ENCODE measurements at places on chromosomes 7 and 10.

- DNase-seq: no peak
Measured at GRCh38 chr10:110398419-110399105, 93.8 kb upstream of the SMNDC1 start.

- DNase-seq: no peak
Measured at GRCh38 chr7:87870471-87870870, 5.7 kb downstream of the SLC25A40 start.

DNA sequence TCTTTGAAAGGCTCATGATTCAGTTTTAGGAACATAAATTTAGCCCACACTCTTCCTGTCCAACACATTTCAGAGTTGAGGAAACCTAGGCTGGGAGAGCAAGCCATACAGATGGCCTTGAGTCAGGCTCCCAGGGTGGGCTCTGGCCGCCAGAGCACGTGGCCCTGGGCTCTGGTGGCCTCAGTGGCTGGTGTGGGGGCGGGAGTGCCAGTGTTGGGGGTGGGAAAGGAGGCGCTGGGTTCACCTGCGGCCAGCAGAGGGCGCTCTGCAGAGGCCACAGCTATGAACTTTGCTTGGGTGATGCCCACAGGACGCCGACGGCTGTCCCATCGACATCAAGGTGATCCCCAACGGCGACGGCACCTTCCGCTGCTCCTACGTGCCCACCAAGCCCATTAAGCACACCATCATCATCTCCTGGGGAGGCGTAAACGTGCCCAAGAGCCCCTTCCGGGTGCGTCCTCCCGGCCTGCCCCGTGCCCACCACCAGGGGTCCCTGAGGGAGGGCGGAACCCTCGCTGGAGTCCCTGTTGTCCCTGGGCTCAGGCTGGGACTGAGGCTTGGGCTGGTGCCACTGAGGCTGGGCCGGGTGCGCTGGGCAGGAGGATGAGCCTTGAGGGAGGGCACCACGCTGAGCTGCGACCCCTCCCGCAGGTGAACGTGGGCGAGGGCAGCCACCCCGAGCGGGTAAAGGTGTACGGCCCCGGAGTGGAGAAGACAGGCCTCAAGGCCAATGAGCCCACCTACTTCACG, 11.9 kb downstream of the FLNC start:
- peak; percentile 78 for DNase-seq

GRCh38 chr7:150942001-150942590, 36.0 kb downstream of the KCNH2 start:
- DNase-seq: peak; percentile 23

DNA sequence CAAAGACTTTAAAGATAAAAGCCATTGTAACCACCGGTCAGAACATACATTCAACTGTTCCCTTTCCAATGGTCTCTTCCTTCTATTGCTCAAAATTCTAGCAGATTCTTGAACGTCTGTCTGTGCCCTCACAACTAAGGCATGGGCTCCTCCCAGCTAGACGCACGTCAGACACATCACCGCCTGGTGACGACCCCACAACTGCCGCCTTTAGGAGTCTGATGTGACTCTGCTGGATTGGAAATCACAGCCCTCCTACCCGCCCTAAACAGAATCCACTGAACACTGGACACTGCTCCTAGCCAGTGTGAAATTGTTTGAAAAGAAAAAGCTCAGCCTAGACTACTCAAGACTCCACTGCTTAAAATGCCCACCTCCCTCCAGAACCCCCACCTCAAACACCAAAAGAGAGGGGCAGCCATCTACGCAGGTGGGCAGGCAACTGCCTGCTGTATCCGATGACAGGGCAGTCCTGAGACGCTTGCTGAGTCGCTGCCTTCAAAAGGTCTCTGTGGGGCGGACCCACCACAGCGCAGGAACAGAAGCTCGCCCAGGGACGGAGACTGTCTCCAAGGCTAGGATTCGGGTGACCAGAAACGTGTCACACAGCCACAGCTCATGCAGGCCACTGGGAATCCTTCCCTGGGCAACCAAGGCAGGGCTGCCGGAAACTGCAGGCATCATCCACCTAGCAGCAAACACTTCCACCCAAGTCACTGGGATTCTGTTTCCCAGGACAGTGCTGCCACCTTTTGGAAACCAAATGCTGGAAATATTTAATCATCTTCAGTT, 34.7 kb downstream of the GSDME start:
- no peak for DNase-seq

- no peak for DNase-seq
Measured at GRCh38 chr7:19026888-19027287, 90.5 kb downstream of the TWIST1 start.

DNA sequence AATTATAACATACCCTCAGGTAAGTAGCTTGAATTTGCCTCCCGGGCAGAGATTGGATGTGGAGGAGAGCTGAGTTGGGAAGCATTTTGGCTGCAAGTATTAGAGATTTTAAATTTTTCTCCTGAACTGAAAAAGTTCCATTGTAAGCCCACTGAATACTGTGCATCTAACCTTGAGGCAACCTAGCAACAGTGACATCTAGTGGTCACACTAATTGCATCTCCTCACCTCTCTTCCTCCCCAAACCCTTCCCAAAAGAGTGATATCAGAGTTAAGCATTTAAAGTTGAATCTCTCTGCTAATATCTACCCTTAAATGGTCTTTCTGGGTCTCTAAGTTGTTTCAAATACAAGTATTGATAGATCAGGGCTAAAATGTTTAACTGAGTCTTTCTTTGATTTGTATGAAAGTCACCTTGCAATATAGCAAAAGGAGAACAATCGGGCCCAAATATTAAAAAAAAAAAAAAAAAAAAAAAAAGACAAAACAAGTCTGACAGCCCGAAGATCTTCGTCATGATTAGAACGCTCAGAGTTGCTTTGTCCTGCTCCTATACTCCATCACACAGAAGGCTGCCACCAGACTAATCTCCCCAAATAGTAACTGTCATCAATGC, 40.4 kb upstream of the DLX5 start:
- DNase-seq: no peak

GRCh38 chr7:43760861-43761260, 2.4 kb downstream of the BLVRA start:
- DNase-seq: no peak

- DNase-seq: peak; percentile 83
Measured at GRCh38 chr10:103696411-103697145, 158.8 kb downstream of the SH3PXD2A start.

DNA sequence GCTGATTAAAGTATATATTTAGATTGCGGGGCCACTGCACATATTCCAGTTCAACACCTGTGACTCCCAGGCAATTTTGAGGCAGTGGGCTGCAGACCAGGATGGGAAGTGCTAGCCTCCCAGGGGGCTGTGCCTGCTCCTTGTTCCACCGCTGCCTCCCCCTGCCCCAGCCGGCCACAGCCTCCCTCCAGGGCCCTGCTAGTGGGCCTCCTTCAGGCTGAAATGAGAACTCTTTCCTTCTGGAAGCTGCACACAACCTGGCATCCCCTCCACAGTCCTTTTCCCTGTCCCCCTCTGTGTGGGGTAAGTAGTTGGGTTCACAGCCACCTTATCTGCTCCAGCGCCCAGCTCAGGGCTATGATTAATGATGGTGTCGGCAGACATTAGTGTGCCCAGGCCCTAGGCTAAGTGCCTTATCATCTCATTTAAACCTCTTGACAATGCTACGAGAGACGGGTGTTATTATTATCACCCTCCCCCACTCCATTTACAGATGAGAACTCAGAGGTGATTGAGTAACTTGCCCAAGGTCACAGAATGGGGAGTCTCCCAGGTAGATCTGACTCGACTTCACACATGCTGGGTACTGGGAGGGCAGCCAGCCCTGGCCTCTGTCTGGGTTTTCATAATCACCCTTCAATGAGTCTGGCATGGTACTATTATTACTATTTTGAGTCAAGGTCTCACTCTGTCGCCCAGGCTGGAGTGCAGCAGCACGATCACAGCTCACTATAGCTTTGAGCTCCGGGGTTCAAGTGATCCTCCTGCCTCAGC, 10.8 kb upstream of the SFRP5 start:
- no peak for DNase-seq

GRCh38 chr7:155371884-155372781, 74.5 kb downstream of the INSIG1 start:
- no peak for DNase-seq

GRCh38 chr10:79238158-79238520, 109.1 kb upstream of the PPIF start:
- DNase-seq: no peak

DNA sequence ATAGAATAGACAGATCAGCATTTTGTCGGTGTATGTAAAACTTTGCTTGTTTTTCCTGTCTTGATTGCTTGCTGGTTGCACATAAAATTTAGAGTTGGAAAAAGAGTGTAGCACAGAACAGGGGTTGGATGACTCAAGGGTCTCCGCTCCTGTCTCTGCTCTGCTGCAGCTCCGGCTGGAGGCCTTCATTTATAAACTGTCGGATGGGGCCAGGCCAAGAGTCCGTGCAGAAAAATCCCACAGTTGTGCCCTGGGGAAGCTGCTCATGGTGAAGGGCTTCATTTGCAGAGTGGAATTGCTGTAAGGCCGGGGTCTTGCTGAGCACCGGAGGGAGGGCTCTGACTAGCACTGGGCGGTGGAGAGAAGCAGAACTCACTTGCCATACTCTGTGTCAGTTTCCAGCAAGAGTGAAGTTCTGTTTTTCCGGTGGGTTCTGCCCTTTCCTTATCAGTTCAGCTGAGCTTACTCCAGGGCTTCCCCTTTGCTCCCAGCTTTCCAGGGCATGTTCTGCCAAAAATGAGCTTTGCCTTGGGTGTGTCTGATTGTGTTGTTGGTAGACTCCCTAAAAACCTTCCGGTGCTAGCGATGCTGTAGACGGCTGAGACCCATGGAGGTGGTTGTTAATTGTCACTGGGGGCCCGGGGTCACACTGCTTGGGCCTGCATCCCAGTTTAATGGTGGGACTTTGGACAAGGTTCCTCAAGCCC, 67.2 kb downstream of the CAMK1D start:
- DNase-seq: no peak

- DNase-seq: no peak
Measured at GRCh38 chr7:33530664-33531063, 374.7 kb upstream of the BMPER start.

- DNase-seq: no peak
Measured at GRCh38 chr7:37784015-37784414, 64.4 kb upstream of the NME8 start.

- DNase-seq: no peak
Measured at GRCh38 chr7:83469491-83469890, 179.4 kb downstream of the SEMA3E start.

- DNase-seq: no peak
Measured at GRCh38 chr7:48087349-48087748, 1.7 kb upstream of the UPP1 start.

- no peak for DNase-seq
Measured at GRCh38 chr10:33975481-33975880, 641.0 kb upstream of the NRP1 start.

DNA sequence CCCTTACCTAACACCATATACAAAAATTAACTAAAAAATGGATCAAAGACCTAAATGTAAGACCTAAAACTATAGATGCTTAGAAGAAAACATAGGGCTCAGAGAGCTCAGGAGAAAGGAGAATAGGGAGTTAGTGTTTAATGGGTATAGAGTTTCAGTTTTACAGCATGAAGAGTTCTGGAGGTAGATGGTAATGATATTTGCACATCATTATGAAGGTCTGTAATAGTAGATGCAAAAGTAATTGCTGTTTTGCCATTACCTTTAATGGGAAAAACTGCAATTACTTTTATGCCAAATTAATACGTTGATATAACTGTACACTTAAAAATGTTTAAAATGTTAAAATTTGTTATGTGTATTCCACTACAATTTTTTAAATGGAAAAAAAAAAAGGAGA, 39.2 kb upstream of the NANOS1 start:
- DNase-seq: no peak

GRCh38 chr7:132785870-132786269, 209.6 kb upstream of the PLXNA4 start:
- no peak for DNase-seq

- DNase-seq: no peak
Measured at GRCh38 chr7:91235211-91235832, 28.9 kb upstream of the FZD1 start.

- DNase-seq: no peak
Measured at GRCh38 chr10:26057466-26057865, 123.4 kb downstream of the MYO3A start.

DNA sequence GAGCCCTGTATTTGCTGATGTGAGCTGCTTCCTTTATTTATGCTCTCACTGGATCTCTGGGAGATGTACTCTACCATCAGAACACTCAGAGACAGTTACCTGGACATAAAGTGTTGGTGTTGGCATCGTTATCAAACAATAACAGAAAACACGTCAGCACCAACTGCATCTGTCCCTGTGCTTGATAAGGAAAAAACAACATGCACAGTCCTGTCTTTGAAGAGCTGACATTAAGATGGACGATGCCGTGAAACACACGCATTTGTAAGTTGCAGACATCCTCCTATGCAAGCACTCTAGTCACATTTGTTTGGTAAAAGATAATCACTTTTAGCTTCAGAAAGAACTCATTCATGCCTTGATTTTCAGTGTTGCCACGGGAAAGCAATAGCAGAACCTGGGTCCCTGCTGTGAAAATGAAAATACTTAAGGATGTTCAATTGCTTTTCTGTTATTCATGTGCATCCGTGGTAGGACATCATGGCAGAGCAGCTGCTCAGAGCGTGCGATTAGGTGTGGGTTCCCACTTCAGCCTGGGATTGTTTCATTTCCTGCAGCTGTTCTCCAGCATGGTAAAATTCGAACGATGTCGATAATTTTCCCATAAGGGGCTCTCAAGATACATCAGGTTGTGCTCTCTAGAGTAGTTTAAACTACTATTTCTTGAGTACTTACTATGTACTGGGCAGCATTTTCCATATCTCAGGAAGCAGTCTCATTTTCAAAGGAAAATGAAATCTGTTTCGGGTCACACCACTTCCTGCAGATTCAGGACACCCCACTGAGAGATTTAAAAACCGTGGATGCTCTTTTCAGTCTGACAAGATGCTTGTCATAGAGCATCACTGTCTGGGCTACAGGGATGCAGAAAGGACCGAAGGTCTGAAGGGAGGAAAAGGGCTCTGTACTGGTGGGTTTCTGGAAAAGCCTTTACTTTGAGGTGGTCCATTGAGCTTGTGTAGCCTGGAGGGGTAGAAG, 248.7 kb downstream of the CAMK1D start:
- no peak for DNase-seq

DNA sequence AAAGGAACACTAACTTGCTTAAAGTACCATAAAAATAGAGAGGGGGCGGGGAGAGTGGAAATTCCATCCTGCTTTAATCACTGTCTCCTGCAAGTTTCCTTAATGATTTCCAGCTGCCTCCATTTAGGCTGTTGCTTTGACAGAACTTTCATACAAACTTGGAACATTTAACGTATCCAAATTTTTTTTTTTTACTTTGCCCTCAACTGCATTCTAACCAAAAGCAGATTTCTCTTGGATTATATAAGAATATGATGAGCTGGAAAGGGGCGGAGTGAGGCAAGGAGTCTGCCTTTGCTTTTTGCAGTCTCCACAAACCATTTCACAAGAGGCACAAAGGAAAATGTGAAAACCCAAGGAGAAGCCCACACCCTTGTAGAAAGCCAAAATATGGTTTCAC, 46.6 kb upstream of the COL1A2 start:
- no peak for DNase-seq

GRCh38 chr7:108839076-108839475, 269.4 kb downstream of the DNAJB9 start:
- no peak for DNase-seq

Measured in stimulated activated effector memory CD8-positive, alpha-beta T cell treated with anti-CD3 and anti-CD28 coated beads, Interleukin-12 subunit alpha, Interleukin-12 subunit beta, amount 100 ng/mL, for 72 hours (primary cell).